Brain pericyte (primary cell): ENCODE measurements at places on chromosomes 6 and 20.

- DNase-seq, result no peak
These were observed 43.1 kb upstream of the ZNF831 start for GRCh38 chr20:59120491-59120890.

DNA sequence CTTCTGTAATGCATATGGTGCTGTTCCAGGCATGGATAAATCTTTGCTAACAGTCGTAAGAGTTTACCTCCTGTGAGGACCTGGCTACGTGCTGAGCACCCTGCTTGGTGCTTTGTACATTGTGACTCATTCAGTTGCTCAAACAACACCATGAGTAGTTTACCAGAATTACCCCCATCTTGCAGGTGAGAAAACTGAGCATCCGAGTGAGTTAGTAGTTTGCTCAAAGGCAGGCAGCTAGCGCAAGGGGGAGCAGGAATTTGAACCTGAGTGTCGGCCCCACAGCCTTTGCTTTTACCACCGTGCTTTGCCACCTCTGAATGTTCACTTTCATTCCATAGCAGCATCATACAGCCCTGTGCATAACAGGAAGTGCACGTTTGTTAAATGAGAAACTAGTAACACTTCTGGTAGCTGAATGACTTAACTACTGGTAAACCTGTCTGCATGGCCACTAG is 121.9 kb downstream of the MTHFD1L start:
- DNase-seq, result no peak

GRCh38 chr20:38325905-38326304 is 20.4 kb upstream of the LBP start:
- no peak for DNase-seq

GRCh38 chr6:31634969-31635575 is 14.6 kb downstream of the PRRC2A start:
- DNase-seq, result no peak

DNA sequence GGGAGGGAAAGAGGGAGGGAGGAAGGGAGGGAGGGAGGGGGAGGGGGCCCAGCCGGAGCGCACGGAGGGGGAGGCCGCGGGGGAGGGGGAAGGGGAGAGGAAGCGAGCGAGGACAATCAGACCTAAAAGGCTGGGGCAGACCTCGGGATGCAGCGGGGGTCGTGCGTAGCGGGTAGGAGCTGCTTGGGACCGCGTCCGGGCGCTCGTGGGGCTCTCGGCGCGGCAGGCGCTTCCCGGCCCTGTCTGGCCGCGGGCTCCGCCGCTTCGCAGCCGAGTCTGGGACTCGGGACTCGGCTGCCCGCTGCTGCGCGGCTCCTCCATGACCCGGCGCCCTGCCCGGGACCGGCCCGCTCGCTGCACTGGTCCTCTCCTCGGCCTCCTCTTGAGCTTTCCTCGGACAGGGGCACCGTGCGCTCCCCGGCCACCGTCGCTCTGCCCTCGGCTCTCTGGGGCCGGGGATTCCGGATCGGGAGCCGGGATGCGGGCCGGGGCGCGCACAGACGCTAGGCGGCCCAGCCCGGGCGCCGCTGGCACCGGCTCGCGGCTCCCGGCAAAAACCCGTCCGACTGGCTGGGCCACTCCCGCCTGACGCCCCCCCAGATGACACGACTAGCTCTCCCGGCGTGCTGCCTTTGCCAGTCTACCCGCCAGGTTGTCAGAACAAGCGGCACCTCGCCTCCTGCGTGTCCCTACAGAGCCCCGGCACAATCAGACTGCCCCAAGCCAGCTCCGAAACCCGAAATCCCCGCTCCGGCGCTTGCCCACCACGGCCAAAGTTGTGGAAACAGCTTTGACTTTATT is 2.2 kb downstream of the TFAP2A start:
- no peak for DNase-seq

GRCh38 chr6:161254464-161255253 is 19.2 kb downstream of the AGPAT4 start:
- DNase-seq, result no peak

DNA sequence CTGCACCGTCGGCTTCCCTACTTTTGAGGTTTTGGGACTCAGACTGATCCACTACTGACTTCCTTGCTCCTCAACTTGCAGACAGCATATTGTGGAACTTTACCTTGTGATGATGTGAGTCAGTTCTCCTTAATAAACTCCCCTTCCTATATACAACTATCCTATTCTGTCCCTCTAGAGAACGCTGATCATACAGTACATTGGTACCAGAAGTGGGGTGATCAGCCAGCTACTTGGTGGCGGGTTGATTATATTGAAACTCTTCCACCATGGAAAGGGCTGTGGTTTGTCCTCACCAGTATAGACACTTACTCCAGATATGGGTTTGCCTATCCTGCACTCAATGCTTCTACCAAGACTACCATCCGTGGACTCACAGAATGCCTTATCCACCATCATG is 7.6 kb upstream of the TAF4 start:
- no peak for DNase-seq

DNA sequence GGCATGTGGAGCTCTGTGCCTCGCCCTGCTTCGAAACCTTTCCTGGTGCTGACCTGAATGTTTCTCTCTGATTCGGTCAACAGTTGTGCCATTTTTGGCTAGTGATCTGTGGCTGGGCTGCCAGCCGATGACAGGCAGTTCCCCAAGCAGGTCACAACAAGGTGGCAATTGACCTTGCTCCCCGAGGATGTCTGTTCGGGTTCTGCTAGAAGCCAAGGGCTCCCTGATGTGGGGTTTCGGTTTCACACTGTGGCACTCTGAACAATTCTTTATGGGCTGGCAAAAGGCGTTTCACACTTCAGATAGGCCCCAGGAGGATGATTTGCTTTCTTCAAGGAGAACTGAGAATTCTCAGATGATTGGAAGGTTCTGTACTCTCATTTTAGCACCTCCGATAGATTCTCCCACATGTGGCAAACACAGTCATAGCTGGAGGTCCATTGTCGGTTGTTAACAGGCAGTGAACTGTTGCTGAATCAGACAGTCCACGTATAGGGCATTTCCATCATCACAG is 135.6 kb downstream of the SLC24A3 start:
- DNase-seq, result no peak

- no peak for DNase-seq
These were observed 48.5 kb downstream of the STK4 start for GRCh38 chr20:45014671-45015415.

GRCh38 chr6:41805830-41806774 is 18.6 kb downstream of the TOMM6 start:
- DNase-seq, result no peak

- no peak for DNase-seq
These were observed 137.3 kb downstream of the HFE start for GRCh38 chr6:26224547-26224912.

- no peak for DNase-seq
These were observed 271.2 kb downstream of the PRL start for GRCh38 chr6:22025468-22026163.

- no peak for DNase-seq
These were observed 174.9 kb downstream of the SMOC2 start for GRCh38 chr6:168615837-168616236.
